ENCODE measurements at places on chromosomes 11 and 22.

GRCh38 chr11:82315093-82315492, 418.6 kb downstream of the FAM181B start:
- DNase-seq: no peak

DNA sequence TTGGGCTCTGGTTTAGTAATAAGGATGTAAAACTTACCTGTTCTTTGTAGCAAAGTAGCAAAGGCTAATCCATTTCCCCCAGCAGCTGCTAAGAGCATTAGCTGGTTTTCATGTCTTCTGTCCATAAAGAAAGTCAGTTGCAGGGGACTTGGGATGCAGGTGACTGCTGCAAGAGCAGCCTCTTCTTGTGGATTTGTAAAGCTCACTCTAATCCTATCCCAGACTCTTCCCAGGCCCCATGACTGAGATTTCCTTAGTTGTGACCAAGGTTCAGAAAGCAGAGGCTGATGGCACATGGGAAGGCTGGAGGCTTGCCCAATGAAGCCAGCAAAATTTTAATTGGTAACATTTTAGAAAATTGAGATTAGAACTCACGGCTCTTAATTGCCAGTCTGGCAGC, 94.4 kb upstream of the HORMAD2 start:
- no peak for DNase-seq

- no peak for DNase-seq
Observed at GRCh38 chr11:6746086-6746618, 25.6 kb downstream of the OR2AG2 start.

DNA sequence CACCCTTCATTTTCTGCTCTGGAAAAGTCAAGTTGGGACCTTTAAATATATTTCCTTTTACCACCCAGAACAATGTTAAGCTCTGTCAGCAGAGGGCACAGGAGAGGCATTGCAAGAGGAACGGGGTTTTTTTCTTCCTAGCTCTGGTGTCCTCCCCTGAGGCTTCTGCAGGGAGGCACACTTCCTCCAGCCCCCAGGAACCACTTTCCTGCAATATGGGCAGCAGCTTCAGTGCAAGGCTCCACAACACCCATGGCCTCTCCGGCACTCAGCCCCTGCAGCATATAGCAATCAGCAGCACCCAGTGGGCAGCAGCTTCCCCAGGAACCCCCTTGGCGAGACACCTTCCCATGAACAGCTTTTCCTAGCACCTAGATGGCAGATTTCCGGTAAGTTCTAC, 101.4 kb downstream of the SYT9 start:
- DNase-seq: no peak

GRCh38 chr11:131370090-131370751, at the start of gene NTM:
Gene NTM, plus strand, starts transcription at chr11:131370615.
- DNase-seq: no peak

DNA sequence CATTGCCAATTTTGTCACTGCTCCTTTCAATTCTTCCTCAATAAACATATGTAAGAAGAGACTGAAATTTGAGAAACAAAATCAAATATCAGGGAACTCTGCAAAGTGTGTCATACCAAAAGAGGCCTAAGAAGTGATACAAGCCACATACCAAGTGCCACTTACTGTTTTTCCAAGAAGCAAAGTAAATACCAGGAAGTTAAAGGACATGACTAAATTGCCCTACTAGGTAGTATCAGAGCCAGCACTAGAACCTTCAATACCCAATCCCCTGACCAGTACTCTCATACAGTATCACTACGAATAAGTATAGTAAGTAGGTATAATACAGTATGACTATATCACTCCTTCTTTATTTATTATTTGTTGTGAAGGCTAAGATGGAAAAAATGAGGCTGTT, 13.6 kb downstream of the MAML2 start:
- DNase-seq: no peak

DNA sequence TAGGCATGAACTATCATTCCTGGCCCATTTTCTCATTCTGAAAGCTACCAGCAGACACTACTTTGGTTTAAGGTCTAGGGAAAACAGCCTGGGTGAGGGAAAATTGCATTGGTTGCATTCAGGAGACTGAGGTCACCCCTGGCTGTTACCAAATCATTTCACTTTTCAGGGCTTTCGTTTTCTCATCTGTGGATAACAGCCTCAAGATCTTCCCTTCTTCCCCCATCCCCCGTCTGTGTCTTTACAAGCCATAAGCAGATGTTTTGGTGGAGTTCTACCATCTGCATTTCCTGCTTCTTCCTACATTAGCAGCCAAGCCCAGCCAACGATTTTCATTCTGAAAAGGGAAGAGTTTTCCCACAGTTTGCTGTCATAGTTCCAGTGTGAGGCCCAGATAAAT, 130.4 kb downstream of the HIPK3 start:
- no peak for DNase-seq

DNA sequence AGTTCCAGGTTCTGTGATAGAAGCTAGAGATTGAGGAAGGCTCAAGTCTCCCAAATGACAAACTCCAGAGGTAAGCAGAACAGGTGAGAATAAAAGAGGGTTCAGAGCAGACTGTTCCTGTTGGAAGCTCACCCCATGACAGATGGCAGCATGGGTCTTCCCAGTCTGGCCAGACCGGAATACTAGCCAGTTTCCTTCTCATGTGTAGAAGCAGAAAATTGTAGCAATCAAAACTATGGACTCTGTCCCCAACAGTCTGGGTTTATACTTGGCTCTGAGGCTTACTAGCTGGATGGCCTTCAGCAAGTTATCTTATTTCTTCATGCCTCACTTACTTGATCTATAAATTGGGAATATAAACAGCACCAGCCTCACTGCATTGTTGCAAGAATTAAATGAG, 494.8 kb downstream of the MN1 start:
- DNase-seq: no peak

DNA sequence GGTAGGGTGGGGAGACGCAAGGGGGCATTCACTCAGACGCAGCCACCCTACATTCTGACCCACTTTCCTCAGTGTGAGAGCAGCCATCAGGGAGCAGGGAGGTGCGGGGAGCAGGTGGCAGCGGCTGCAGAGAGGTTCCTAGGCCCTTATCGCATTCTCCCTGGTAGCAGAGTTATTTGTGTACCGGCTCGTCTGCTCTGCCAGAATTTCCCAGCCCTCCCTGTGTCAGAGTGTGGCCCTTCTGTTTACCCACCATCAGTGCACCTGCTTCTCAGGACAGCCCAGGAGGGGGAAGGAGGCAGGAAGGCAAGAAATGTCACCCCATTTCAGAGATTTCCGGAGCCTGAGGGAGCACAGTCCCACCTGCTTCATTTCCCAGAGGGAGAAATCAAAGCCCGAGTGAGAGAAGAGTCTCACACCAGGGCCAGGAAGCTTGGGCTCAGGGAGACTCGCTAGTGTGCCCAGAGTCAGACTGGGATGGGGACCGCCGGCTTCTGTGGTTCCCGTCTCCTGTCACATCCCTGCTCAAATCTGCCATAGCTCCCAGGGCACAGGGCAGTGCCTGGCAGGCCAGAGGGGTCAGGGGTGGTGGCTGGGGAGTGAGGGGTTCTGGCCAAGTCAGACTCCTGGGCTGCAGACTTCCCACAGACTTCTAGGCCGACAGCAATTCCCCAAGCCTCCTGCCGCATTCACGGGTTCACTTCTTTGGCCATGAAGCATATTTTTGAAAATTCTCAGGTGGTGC, 49.7 kb downstream of the ARRB1 start:
- DNase-seq: no peak

- DNase-seq: no peak
Observed at GRCh38 chr22:33057363-33057995, 702 bp downstream of the SYN3 start.

DNA sequence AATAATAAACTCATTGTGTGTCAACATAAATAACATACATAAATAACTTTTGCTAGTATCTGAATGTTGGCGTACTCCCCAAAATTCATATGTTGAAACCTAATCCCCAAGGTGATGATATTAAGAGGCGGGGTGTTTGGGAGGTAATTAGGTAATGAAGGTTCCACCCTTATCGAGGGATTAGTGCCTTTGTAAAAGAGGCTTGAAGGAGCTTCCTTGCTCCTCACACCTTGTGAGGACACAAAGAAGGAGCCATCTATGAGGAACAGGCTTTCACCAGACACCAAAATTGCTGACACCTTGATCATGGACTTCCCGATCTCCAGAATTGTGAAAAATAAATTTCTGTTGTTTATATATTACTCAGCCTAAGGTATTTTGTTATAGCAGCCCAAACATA, 33.9 kb upstream of the CXCR5 start:
- no peak for DNase-seq

- no peak for DNase-seq
Observed at GRCh38 chr11:29305456-29306232, 711.2 kb downstream of the KCNA4 start.

- DNase-seq: no peak
Observed at GRCh38 chr11:17585911-17586695, 39.0 kb downstream of the OTOG start.

- no peak for DNase-seq
Observed at GRCh38 chr11:69359735-69360480, 66.0 kb downstream of the MYEOV start.

DNA sequence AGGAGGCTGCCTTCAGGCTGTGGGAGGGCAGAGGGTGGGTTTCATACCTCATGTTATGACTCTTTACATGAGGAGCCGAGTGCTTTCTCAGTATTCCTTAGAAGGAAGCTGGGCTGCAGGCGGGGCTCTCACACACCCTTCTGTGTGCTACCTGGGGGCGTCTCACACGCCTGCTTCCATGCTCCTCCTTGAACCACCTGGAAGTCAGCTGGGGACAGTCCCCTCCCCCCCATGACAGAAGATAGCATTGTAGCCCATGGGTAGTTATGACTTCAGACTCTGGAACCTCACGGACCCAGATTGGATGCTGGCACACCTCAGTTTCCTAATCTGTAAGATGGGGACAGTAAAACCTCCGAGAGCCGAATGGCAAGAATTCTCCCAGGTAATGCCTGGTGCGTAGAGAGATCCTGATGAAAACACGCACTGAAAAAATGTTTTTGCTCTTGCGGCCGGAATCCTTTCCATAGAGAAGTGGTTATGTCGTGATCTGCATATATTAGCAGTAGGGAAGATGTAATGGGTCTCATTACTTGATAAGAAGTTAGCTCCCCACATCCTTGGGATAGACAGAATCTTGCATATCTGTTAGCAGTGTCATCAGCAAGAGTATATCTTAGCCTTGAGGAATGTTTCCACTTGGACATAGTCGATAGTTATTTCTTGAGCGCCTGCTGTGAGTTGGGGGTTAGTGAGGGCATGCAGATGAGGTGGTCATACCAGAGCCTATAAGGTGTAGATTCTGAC, 4.9 kb downstream of the DAGLA start:
- no peak for DNase-seq

- DNase-seq: no peak
Observed at GRCh38 chr22:20531154-20531403, 23.7 kb downstream of the MED15 start.

- no peak for DNase-seq
Observed at GRCh38 chr11:61009392-61010275, 38.2 kb downstream of the CD6 start.

- no peak for DNase-seq
Observed at GRCh38 chr22:19361501-19362103, 69.9 kb downstream of the HIRA start.

DNA sequence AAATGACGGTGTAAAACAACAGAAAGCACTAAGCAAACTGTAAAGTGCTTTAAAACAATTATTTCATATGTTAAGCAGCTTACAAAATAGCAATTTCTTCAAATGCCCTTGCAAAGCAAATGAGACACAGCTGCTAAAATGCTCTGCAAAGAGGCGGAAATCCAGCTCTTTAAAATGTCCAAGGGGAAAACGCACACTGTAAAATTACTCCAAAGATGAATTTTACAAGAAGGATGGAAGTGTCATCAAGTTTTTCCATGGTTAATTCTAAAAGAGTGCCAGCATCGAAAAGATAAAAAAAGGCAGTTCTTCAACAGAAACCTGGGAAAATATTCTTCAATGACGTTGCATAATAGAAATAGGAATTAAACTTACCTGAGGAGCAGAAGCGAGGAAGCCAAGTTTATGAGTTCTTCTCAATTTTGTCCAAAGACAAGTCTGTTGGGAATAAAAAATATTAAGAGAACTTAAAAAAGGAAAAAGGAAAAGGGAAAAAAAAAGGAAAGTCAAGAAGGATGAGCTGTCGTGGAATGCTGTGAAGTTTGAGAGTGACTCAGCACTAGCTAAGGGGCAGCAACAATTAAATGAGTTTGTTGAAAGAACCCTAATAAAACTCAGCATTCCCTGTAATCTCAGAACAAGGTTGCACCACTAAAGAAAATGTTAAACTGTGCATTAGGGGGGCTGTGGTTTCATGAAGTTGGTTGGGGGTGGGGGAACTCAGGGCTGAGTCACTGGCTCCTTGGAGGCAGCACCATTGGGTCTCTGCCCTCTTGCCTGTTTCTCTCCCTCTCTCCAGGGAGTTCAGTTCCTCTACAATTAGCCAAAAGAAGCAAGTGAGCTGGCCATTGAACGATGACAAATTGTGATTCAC, 64.2 kb upstream of the BLID start:
- DNase-seq: no peak

DNA sequence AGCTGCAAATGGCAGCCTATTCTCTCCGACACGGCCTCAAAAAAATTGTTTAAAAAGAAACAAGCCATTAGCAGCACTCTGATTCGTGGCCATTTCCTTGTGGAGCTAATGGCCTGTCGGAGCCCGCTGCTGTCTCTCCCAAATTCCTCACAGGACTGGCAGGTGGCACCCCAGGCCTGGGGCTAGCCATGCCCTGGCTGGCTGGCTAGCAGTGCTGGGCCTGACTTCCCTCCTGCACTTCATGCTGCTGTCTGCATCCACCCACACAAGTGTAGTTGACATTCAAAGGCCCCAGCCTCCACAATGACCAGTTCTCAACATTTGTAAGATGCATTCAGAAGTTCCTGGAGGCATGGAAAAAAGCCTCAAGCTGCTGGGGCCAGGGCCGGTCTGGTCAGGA, 61.5 kb downstream of the SMCO4 start:
- no peak for DNase-seq

All from stimulated activated CD4-positive, alpha-beta T cell treated with anti-CD3 and anti-CD28 coated beads, Interleukin-4, amount 100 ng/mL, for 4 hours (primary cell).